ENCODE measurements at places on chromosomes 7 and 10.

GRCh38 chr10:52570490-52570889 lies 202.1 kb downstream of the MBL2 start:
- no peak for DNase-seq

DNA sequence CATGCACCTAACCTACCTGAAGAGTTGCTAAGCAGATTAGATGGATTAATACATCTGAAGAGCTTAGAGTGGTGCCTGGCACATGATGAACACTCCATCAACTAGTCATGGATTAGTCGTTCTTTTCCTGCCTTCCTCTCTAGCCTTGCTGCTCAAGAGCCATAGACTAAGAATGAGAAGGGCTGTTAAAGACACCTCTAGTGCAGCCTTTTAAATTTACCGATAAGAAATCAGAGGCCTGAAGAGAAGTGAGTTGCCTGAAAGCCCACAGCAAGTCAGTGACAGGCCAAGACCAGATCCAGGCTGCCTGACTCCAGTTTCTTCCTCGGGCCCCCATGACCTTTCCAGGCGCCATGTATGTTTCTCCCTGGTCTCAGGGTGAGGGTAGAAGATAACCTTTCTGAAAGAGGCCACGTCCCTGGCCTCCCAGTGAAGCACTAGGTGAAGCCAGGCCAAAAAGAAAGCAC lies 6.5 kb downstream of the TSPAN15 start:
- DNase-seq = no peak

DNA sequence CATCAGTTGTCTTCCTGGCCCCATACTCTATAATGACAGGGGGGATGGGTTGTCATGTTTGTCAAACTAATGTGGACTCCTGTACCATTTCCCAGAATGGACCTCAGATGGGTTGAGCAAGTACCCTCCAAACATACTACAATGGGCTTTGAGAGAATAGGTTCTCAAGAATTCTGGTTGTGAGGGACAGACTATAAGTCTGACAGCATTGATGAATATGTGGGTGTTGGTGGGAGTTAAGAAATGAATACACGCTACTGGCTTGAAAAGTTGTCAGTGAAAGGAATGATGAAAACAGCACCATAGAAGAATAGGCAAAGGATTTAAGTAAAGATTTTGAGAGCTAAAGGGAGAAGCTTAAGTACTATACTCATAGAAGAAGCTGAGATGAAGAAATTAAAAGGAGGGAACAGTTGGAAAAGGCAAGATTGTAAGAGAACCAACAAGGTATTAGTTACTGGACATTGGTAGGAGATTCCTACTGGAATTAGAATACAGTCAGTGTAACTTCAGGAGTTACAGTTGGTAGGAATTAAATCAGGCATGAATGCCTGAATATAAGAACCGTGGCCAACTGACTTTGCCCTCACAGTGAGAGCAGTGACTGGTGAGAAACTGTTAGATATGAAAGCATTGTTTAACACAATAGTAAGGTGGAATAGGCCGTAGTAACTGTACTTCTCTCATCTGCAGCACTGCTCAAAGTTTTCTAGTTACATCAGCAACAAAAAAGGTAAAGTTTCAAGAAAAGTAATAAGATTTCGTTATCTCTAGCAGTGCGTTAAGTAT lies 86.3 kb downstream of the LCOR start:
- no peak for DNase-seq

GRCh38 chr10:63155388-63156020 lies 22.4 kb downstream of the NRBF2 start:
- no peak for DNase-seq

GRCh38 chr10:101453791-101454718 lies 100.1 kb downstream of the BTRC start:
- no peak for DNase-seq

- no peak for DNase-seq
Measured at GRCh38 chr7:151390598-151391357, 19.1 kb downstream of the WDR86 start.

DNA sequence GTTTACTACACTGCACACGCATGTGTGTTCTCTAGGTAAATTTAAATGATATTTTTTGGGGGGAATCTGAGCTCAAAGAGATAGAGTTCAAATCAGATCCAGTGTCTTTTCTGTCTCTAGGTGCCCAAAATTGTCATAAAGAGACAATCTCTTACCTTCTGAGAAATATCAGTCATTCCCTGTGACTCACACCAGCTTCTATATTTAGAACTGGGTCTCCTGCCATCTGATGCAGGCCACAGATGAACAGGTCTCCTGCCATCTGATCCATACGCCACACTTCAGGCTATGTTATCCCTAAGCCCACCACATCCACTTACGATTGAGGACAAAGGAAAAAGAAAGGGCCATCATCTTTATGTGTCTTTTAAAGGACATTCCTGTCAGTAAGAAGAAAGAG lies 136.3 kb upstream of the LAMB4 start:
- DNase-seq = no peak

GRCh38 chr7:82701949-82702348 lies 258.4 kb upstream of the CACNA2D1 start:
- DNase-seq = no peak

DNA sequence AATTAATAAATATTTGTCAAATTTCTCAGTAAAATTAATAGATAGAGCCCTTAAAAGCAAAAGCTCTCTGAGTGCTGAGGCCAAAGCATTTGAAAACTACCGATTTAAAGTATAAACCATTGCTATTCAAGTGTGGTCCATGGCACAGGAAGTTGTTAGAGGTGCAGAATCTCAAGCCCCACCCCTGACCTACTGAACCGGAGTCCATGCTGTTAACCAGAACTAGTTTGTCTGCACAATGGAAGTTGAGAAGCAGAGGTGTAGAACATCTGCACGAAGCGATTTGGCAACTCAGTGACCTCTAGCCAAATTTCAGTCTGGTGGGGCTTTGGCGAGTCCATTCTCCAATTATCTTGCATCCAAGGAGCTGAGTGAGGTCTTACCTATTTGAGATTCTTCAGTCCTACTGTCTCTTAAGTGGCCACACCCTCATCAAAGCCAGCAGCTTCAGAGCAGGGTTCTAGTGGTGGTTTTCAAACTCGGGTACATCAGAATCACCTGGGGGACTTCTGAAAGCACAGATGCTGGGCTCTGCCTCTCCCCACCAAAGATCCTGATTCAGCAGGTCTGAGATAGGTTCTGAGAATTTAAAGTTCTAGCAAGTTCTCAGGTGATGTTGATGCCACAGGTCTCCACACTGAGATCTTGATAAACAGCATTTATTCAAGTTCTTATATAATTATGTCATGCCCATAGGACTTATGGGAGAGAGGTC lies 96.8 kb upstream of the SAMD8 start:
- no peak for DNase-seq

- DNase-seq = no peak
Measured at GRCh38 chr10:112202076-112202475, 18.5 kb upstream of the GPAM start.

GRCh38 chr7:105673367-105674084 lies 92.2 kb upstream of the EFCAB10 start:
- no peak for DNase-seq

GRCh38 chr7:69182596-69183467 lies 415.4 kb upstream of the AUTS2 start:
- DNase-seq = no peak

- DNase-seq = no peak
Measured at GRCh38 chr7:17770710-17771375, 169.5 kb downstream of the SNX13 start.

- no peak for DNase-seq
Measured at GRCh38 chr7:67413670-67414069, 417.0 kb downstream of the TYW1 start.

GRCh38 chr7:23709081-23709750 lies 803 bp upstream of the STK31 start:
- DNase-seq = no peak

- DNase-seq = no peak
Measured at GRCh38 chr10:104297697-104298660, 29.0 kb downstream of the GSTO2 start.

GRCh38 chr10:26365681-26366358 lies 72.3 kb upstream of the APBB1IP start:
- DNase-seq = no peak

- DNase-seq = no peak
Measured at GRCh38 chr7:26101361-26102151, 50.4 kb upstream of the NFE2L3 start.

- DNase-seq = no peak
Measured at GRCh38 chr7:155722118-155722517, 77.7 kb downstream of the RBM33 start.
